ENCODE measurements at places on chromosomes 6 and 20.

GRCh38 chr6:82331031-82331773 is 32.4 kb upstream of the TPBG start:
- H3K36me3 ChIP-seq: no peaks in the 10 kb centered on the region
- H3K27ac ChIP-seq: no peak overlapping the region
- H3K4me3 ChIP-seq: no peak overlapping the region

DNA sequence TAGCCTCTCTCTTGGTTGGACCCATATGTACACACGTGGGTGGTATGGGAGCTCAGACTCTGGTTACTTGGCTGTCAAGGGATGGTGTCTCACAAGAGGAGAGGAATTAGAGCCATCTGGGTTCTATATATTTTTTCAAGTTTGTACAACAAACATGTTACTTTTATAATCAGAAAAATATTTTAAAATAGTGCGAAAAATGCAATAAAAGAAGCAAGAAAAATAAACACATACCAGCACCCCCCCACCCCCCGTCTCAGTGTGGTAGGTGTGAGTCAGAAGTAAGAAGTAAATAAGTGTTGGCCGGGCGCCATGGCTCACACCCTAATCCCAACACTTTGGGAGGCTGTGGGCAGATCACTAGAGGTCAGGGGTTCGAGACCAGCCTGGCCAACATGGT is 2.1 kb upstream of the TIAM2 start:
- DNase-seq: no peak
- no peaks in the 10 kb centered on the region for H3K36me3 ChIP-seq
- no peak overlapping the region for H3K4me3 ChIP-seq
- no peaks in the 10 kb centered on the region for H3K4me1 ChIP-seq
- no peak overlapping the region for H3K27ac ChIP-seq

GRCh38 chr20:58130581-58130980 is 97.9 kb downstream of the ANKRD60 start:
- peaks cover 21% of the 10 kb centered on the region for H3K4me1 ChIP-seq
- peaks cover 59% of the 10 kb centered on the region for H3K27me3 ChIP-seq
- H3K4me3 ChIP-seq: no peak overlapping the region
- H3K27ac ChIP-seq: no peak overlapping the region
- no peaks in the 10 kb centered on the region for H3K36me3 ChIP-seq
- DNase-seq: no peak

DNA sequence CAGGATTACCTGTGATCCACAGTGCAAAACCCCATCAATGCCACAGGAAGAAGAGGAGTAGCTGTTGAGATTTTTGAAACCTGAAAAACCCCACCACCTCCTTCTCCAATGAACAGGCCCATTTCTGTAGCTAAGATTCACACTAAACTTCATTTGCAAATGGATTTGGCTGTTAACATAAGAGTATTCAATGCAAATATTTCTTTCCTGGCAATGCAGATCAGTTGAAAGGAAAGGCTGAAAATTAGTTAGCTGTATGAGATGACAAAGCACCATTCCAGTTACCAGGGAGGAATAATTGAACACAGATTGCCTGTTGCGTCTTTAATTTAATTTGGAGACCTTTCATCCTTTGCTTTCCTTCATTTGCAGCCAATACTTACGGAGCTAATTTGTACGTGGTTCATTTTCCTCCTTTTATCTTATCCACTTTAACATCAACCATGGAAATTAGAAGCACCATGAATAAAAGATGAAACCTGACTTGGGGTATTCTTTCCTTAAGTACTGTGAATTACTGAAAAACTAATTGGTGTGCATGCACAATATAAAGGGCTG is 4.2 kb downstream of the B3GAT2 start:
- no peak overlapping the region for H3K27ac ChIP-seq
- H3K4me1 ChIP-seq: peaks cover 21% of the 10 kb centered on the region
- no peaks in the 10 kb centered on the region for H3K36me3 ChIP-seq
- no peak overlapping the region for H3K4me3 ChIP-seq
- DNase-seq: no peak
- H3K27me3 ChIP-seq: peaks cover 23% of the 10 kb centered on the region

GRCh38 chr20:20466341-20466879 is 98.5 kb downstream of the INSM1 start:
- no peak overlapping the region for H3K4me3 ChIP-seq
- H3K36me3 ChIP-seq: peaks cover 21% of the 10 kb centered on the region
- DNase-seq: no peak

- peaks cover 24% of the 10 kb centered on the region for H3K4me1 ChIP-seq
- no peaks in the 10 kb centered on the region for H3K36me3 ChIP-seq
- no peak overlapping the region for H3K4me3 ChIP-seq
- peaks cover 21% of the 10 kb centered on the region for H3K27me3 ChIP-seq
- DNase-seq: no peak
Measured at GRCh38 chr20:46204594-46205186, 86.6 kb downstream of the CD40 start.

DNA sequence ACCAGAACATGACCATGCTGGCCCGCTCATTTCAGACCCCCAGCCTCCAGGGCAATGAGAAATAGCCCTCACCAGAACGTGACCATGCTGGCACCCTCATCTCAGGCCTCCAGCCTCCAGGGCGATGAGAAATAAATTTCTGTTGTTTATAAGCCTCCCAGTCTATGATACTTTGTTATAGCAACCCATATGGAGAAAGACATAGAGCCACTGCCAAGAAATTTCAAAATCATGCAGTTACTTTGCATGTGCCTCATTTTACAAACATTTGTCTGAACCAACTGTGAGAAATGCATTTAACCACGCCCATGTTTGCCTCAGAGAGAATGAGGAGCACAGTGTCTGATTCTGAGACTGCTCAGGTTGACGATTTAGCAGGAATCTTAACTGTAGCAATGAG is 15.5 kb downstream of the CYP39A1 start:
- H3K4me3 ChIP-seq: no peak overlapping the region
- no peak for DNase-seq
- H3K36me3 ChIP-seq: no peaks in the 10 kb centered on the region

DNA sequence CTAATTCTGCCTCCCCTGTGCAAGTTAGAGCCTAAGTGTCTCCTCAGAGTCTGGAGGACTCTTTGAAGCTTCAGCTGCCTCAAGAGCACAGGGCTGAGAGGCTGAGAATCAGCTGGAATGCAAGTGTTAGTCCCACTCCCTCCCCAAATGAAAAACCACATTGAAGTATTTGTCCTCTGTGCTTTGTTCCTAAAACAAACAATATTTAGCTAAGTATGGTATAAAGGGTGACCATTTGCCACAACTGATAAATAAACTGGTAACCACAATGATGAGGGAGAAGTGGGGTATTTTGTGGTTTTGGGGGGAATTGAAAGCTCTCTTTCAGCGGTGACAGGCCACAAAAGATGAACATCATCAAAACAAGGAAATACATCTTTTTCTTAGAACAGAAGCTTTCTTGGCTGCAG is 91.7 kb upstream of the HDDC2 start:
- no peak overlapping the region for H3K27ac ChIP-seq
- H3K4me1 ChIP-seq: no peaks in the 10 kb centered on the region
- no peaks in the 10 kb centered on the region for H3K36me3 ChIP-seq
- no peak overlapping the region for H3K4me3 ChIP-seq
- H3K27me3 ChIP-seq: no peaks in the 10 kb centered on the region

DNA sequence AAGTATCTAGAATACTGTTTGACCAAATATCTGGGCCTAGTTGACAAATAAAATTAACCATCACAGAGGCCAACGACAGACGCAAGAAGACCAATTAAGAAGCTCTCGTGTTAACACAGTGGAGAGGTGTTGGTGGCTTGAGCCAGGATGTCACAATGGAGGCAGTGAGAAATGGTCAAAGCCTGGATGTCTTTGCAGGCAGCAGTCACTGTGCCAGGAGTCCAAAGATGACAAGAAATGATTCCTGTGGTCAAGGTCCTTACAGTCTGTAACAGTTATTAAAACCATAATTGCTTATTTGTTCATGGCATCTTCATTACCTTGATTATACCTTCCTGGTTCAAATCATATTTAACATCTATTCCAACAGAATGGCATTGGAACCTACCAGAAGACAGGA is 91.3 kb upstream of the EDN1 start:
- H3K27ac ChIP-seq: no peak overlapping the region
- DNase-seq: no peak
- no peaks in the 10 kb centered on the region for H3K4me1 ChIP-seq
- H3K27me3 ChIP-seq: no peaks in the 10 kb centered on the region
- no peaks in the 10 kb centered on the region for H3K36me3 ChIP-seq

DNA sequence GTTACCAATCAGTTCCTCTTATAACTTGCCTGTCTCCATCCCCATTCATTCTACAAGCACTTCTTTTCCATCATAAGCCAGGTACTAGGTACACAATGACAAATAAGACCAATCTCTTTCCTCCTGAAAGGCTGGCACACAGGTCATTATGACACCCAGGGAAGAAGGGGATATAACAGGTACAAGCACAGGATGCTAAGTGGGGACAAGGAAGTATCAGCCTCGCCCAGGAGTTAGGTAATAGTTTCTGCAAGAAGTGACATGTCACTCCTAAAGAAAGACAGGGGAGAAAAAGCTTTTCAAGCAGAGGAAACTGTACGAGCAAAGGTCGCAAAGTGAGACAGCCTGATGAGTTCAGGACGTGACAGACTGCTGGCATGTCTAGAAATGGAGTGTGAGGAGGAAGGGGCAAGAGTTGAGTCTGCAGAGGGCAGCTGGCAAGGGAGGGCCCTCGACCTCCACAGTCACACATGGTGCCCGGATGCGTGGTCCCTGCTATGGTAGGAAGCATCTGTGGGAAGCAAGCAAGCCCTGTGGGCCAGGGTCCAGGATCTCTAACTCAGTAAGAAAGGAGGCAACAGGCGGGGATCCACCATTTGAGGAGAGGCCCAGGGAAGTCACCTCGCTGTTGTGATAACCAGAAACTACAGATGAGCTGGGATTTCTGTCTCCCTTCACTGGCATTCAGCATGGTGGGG is 40.4 kb downstream of the GPLD1 start:
- H3K36me3 ChIP-seq: peaks cover 9% of the 10 kb centered on the region
- no peaks in the 10 kb centered on the region for H3K27me3 ChIP-seq
- no peaks in the 10 kb centered on the region for H3K4me1 ChIP-seq
- no peak overlapping the region for H3K4me3 ChIP-seq
- no peak for DNase-seq
- no peak overlapping the region for H3K27ac ChIP-seq

DNA sequence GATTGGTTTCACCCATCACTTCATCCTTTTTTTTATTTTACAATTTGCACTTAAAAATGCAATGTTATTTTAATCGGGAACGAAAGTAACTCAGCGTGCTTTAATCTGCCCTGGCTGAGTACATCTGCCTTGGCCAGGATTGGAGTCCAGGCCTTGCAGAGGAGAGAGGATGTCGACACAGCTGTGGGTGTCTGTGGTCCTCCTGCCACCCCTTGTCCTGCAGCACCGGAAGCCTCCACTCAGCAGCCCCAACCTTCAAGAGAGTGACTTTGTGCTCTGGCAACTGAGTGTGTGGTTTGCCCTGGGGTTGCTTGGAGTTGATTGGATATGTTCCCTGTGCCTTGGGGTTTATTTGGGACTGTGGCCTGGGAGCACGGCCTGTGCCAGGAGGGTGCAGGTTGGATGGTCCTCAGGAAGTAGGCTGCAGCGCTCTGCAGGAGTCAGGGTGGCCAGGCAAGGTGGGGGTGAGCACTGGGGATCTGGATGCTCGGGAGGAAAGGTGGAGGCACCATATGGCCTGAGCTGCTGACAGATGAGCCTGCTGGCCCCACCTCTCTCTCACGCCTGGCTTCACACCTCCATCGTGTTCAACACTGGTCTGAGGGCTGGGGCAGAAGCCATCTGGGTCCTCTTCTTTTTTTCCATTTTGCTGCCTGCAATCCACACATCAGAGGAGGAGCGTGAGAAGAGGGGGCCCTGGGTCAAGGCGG is 4.3 kb downstream of the MYT1 start:
- no peak overlapping the region for H3K27ac ChIP-seq
- no peaks in the 10 kb centered on the region for H3K4me1 ChIP-seq
- no peak overlapping the region for H3K4me3 ChIP-seq
- no peaks in the 10 kb centered on the region for H3K36me3 ChIP-seq
- H3K27me3 ChIP-seq: peaks cover 94% of the 10 kb centered on the region

DNA sequence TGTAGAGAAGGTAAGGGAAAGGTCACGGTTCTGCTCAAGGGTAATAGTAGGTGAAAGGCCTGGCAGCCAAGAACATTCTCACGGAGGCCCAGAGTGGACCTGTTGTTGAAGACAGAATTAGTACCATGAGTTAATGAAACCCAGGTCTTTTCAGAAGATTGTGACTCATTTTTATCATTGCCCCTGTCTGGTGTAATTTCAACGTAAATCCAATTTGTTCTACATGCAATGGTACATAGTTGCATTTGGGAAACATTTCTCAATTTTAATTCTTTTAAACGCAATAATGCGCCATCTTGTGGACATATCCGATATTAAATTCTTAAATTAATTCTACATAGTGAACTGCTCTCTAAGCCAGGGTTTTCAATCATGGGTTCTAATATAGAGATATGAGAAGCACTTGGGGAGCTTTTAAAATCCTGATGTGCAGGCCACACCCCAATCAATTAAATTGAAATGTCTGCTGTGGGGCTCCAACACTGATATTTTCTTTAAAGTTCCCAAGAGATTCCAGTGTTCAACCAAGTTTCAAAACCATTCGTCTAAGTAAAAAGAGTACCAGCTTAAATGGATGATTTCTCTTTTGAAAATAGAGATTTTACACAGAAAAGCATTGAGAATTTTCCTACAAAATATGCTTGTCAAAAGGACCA is 257.4 kb downstream of the PLCB1 start:
- no peak for DNase-seq
- no peaks in the 10 kb centered on the region for H3K36me3 ChIP-seq
- H3K4me1 ChIP-seq: peaks cover 57% of the 10 kb centered on the region
- H3K4me3 ChIP-seq: no peak overlapping the region

DNA sequence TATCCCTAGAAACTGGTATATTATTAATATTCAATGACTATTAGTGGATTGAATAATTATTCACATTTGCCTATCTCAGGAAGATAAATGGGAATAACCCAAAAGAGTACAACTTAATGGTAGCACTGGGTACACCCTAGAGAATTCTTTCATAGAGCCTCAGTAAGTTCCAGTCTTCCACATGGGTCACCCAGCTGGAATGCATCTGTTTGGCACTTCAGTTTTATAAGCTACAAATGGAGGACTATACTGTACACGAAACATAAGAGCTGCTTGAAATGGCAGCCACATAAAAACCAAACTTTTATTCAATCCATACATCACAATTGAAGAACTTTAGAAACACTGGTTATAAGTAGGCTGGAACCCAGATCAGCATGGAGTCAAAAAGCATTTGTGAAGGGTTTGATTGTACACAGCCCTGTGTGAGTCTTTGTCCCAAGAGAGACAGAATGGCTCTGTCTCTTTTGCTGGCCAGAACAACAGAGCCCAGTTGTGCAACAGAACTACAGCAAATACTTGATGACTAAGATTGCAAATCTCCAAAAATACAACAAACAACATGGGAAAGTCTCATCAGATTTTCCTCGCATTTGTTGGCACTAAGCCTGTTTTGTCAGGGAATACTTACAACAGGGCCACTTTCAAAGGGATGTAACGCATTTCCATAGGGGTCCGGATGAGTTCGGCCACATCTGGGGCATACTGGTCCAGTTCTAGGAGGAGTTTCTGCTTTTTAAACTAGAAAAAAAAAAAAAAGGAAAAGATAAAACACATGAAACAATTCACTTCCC is 39.5 kb downstream of the PIGU start:
- H3K4me1 ChIP-seq: peaks cover 26% of the 10 kb centered on the region
- no peak for DNase-seq
- H3K4me3 ChIP-seq: no peak overlapping the region
- H3K27ac ChIP-seq: peak overlapping the region; percentile 45

GRCh38 chr6:26554447-26554696 is 16.2 kb downstream of the HMGN4 start:
- H3K4me3 ChIP-seq: peak overlapping the region; percentile 57
- no peaks in the 10 kb centered on the region for H3K27me3 ChIP-seq
- H3K36me3 ChIP-seq: no peaks in the 10 kb centered on the region

- no peak overlapping the region for H3K27ac ChIP-seq
- DNase-seq: no peak
- H3K4me1 ChIP-seq: peaks cover 12% of the 10 kb centered on the region
- H3K4me3 ChIP-seq: no peak overlapping the region
- H3K27me3 ChIP-seq: no peaks in the 10 kb centered on the region
- no peaks in the 10 kb centered on the region for H3K36me3 ChIP-seq
Measured at GRCh38 chr6:108777536-108777935, 70.7 kb upstream of the ARMC2 start.
